ENCODE measurements at places on chromosomes 6 and 20. TPM values are rescaled to one million over a fixed set of nuclear protein-coding genes. Genes with fewer than 3 reads are reported as not detected.

GRCh38 chr20:5971203-5971602 lies 20.8 kb downstream of the MCM8 start:
- no peak for DNase-seq
- H3K4me3 ChIP-seq: no peak overlapping the region
- peaks cover 13% of the 10 kb centered on the region for H3K36me3 ChIP-seq
- H3K4me1 ChIP-seq: no peaks in the 10 kb centered on the region
- no peak overlapping the region for H3K27ac ChIP-seq

DNA sequence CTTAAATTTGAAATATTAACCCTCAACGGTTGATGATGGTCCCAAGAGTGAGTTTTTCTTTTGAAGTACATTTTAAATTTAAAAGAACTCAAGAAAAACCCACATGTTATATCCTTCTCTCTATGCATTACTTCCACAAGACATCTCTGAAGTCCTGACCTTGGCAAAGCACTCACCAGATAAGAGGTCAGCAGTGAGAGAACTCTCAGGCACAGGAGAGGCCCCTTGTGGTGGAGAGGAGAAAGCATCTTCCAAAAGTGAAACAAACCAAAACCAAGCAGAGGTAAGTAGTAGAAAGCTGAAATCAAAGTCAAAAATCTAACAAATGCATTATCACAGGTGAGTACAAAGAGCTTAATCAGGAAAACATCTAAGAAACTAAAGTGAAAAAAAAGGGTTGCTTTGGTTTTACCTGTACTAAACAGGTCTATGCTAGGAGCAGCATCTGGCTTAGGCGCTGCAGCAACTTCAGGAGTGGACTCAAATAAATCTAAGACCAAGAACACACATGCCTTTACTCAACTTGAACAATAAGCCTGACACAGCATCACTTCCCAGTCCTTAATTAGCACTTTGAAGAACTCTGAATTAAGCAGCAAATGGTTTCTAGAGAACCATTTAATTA lies 80.5 kb downstream of the PRSS35 start:
- H3K27me3 ChIP-seq: no peaks in the 10 kb centered on the region
- H3K36me3 ChIP-seq: no peaks in the 10 kb centered on the region
- no peak overlapping the region for H3K4me3 ChIP-seq
- no peaks in the 10 kb centered on the region for H3K4me1 ChIP-seq
- no peak overlapping the region for H3K27ac ChIP-seq
- DNase-seq: no peak

OTOR gene
- not detected for total RNA-seq

DNA sequence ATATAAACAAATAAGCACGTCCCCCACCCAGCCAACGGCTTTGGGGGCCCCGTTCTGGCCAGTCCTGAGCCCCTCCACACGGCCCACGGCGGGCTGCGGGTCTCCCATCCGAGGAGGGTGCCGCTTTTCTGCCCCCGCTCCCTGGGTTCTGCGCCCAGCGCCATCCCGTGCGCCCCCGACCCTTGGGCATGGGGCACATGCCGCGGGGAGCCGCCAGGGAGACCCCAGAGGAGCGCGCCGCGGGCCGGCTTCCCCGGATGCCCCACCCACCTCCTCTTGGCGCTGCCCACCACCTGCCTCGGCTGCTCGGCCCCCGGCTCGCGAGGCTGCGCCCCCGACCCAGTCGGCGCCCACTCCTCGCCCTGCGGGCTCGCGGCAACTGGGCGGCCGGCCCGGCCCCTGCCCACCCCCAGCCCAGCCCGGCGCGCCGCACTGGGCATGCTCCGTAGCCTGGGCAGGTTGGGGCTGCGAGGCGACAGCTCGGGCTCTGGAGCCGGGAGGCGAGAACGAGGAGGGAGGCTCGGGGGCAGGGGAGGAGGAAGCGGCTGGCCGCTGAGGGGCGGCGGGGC lies 570 bp upstream of the PLCB4 start:
- DNase-seq: no peak
- H3K4me3 ChIP-seq: peak overlapping the region; percentile 67
- peak overlapping the region; percentile 86 for H3K27ac ChIP-seq
- H3K4me1 ChIP-seq: peaks cover 2% of the 10 kb centered on the region
- H3K27me3 ChIP-seq: no peaks in the 10 kb centered on the region

DNA sequence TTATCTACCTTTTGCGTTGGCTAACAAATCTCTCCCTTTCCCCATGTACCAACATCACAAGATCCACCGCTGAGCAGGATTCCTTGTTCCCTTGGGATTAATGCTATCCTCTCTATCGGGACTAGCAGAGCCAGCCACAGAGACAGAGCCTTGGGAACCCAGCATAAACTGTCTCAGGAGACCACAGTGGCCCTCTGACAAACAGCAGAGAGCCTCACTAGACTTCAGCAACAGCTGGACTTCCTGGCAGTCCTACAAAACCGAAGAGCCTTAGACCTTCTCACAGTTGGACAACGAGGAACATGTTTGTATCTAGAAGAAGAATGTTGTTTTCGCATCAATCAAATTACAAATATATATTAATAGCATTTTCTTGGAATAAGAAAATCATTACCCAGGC lies 39.6 kb upstream of the POU5F1 start:
- no peak for DNase-seq
- peak overlapping the region; percentile 41 for H3K27ac ChIP-seq
- H3K36me3 ChIP-seq: no peaks in the 10 kb centered on the region

DNA sequence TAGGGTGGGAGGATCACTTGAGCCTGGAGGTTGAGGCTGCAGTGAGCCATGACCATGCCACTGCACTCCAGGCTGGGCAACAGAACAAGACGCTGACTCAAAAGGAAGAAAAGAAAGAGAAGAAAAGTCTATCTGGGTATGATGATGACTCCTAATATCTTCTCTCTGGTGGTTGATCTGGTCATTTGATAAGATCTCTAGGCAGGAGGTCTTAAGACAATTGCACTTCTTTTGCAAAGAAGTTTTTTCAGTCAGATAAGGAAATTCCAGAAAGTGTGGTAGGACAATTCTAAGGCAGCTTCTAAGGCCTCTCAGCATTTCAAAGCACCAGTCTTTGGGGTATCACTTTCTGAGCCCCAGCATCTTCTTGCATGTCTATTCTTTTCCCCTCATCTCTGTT lies 7.7 kb upstream of the AIF1 start:
- H3K4me1 ChIP-seq: no peaks in the 10 kb centered on the region
- no peaks in the 10 kb centered on the region for H3K27me3 ChIP-seq
- DNase-seq: no peak
- H3K4me3 ChIP-seq: no peak overlapping the region
- no peak overlapping the region for H3K27ac ChIP-seq
- H3K36me3 ChIP-seq: no peaks in the 10 kb centered on the region

GRCh38 chr6:32825966-32826365 lies 9.2 kb upstream of the HLA-DOB start:
- no peak overlapping the region for H3K4me3 ChIP-seq
- H3K27me3 ChIP-seq: no peaks in the 10 kb centered on the region
- no peak overlapping the region for H3K27ac ChIP-seq
- no peaks in the 10 kb centered on the region for H3K4me1 ChIP-seq
- no peak for DNase-seq

KCNG1 gene
- total RNA-seq: 6.6 TPM

HSPA1L gene
- total RNA-seq: not detected

DNA sequence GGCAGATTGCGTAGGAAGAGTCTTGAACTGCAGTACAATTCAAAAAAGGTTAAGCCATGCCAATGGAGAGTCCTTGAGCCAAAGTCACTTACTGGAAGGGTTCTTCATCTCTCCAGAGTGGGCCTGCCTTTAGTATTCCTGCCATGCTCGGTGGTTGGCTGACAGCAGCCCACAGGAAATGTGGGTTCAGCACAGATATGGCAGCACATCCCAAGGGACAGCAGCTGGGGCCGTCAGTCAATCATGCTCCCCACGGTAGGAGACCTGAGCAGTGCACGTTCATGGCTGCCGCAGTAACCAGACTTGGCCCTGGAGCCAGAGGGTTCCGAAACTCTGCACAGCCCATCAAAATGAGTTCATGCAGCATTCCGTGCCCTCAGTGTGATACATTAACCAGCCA lies 63.6 kb upstream of the SIRPA start:
- H3K4me1 ChIP-seq: peaks cover 8% of the 10 kb centered on the region
- no peak overlapping the region for H3K27ac ChIP-seq
- no peak for DNase-seq
- no peak overlapping the region for H3K4me3 ChIP-seq

SPEF1 gene
- total RNA-seq: not detected

SULF2 gene
- 194 TPM for total RNA-seq

LY6G6C gene
- not detected for total RNA-seq

GPSM3 gene
- 19.4 TPM for total RNA-seq

RFX6 gene
- not detected for total RNA-seq

PPP1R16B gene
- total RNA-seq: 26.4 TPM

GRCh38 chr20:51752343-51752951 lies 15.7 kb downstream of the ATP9A start:
- H3K4me3 ChIP-seq: peak overlapping the region; percentile 36
- peak overlapping the region; percentile 82 for H3K27ac ChIP-seq
- H3K4me1 ChIP-seq: peaks cover 4% of the 10 kb centered on the region
- no peaks in the 10 kb centered on the region for H3K36me3 ChIP-seq
- no peaks in the 10 kb centered on the region for H3K27me3 ChIP-seq
- DNase-seq: no peak

GRCh38 chr6:27518881-27519795 lies 46.2 kb upstream of the ZNF184 start:
- DNase-seq: no peak
- H3K4me1 ChIP-seq: no peaks in the 10 kb centered on the region
- H3K36me3 ChIP-seq: no peaks in the 10 kb centered on the region
- H3K27me3 ChIP-seq: no peaks in the 10 kb centered on the region

DNA sequence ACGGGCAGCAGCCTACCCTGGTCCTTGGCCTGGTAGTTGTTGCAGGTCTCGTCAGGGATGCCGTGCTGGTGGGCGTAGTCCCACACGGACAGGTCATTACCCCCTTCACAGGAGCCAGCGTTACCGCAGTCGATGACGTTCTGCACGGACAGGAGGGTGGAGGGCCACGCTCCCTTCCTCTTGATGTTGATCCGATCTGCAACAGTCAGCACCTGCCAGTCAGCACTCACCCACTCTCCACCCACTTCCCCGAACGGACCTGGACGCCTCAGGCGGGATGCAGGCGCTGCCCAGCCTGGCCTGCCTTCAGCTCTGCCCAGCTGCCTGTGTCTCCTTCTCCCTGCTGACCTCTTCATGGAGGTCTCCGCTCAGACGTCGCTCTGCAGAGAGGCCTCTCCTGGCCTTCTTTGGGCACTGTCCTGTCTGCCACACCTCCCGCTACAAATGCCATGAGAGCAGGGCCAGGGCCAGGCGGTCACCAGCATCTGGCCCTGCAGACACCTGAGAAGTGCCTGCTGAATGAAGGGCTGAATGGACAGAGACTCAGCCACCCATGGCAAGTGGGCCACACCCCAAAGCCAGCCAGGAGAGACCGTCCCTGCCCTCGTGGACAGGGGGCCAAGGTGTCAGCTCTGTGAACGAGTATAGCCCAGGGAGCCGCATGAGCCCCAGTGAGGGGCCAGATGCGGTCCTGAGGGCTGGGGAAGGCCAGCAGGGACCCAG lies 5.4 kb downstream of the CTSZ start:
- H3K4me3 ChIP-seq: no peak overlapping the region
- H3K4me1 ChIP-seq: peaks cover 20% of the 10 kb centered on the region
- no peak overlapping the region for H3K27ac ChIP-seq
- H3K27me3 ChIP-seq: no peaks in the 10 kb centered on the region
- DNase-seq: no peak

GRCh38 chr6:68158256-68158655 lies 476.8 kb upstream of the ADGRB3 start:
- no peak for DNase-seq
- H3K36me3 ChIP-seq: no peaks in the 10 kb centered on the region
- H3K4me3 ChIP-seq: no peak overlapping the region
- H3K27me3 ChIP-seq: no peaks in the 10 kb centered on the region
- H3K27ac ChIP-seq: no peak overlapping the region
- no peaks in the 10 kb centered on the region for H3K4me1 ChIP-seq

DNA sequence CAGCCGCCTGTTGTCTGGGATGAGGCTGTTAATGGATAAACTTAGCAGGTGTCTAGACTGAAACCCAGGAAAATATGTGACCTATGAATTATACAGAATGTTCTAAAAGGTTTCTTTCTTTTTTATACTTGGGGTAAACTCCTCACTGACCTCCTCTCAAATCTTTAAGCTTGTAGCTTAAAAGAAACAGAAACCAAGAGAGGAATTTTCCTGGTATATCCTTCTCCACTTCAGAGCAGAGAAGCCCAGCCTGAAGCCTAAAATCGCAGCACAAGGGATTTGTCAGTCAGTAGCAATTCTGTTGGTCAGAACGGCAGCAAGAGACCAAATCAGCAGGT lies 99.4 kb upstream of the RIPOR2 start:
- H3K4me1 ChIP-seq: no peaks in the 10 kb centered on the region
- DNase-seq: no peak
- no peaks in the 10 kb centered on the region for H3K27me3 ChIP-seq

DNA sequence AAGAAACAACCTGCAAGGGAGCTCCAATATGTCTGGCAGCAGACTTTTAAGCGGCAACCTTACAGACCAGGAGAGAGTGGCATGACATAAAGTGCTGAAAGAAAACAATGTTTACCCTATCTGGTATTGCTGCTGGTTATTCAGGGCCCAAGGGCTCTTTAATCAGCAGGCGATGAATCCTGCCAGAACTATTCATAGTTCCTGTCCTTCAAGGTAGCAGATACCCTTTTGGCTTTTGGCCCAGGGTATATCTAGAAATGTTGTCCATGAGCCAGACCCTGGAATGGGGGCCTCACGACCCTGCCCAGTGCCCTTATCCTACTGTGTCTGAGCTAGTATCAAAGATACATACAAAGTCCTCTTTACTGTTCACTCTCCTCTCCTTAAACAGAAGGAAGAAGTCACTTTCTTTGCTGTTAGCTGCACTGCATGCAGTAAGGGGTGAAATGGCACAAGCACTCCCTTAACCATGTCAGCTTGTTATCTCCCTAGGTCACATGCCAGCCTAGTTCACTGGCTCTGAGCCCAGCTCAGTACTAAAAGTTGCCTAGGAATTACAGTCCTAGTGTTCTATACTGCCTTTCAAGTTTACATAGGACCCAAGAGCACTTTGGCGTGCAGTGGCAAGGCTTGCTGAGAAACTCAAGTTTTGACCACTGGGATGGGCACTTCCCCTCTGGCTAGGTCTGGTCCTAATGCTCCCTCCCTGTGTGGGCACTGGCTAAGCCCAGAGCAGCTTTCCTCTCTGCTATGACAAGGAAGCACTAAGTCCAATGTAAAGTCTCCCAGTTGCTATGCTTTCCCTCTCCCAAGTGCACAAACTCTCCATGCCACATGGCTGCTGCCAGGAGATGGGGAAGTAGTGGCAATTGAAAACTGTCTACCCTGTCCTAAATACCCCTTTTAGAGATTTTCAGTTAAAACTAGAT lies 122.0 kb downstream of the HTR1B start:
- no peak overlapping the region for H3K4me3 ChIP-seq
- no peaks in the 10 kb centered on the region for H3K36me3 ChIP-seq
- H3K27ac ChIP-seq: no peak overlapping the region

GRCh38 chr6:33914645-33915044 lies 110.8 kb upstream of the MLN start:
- H3K4me1 ChIP-seq: no peaks in the 10 kb centered on the region
- H3K27me3 ChIP-seq: no peaks in the 10 kb centered on the region
- no peak overlapping the region for H3K4me3 ChIP-seq
- H3K36me3 ChIP-seq: no peaks in the 10 kb centered on the region

GRCh38 chr20:47489448-47489872 lies 12.2 kb upstream of the NCOA3 start:
- no peaks in the 10 kb centered on the region for H3K27me3 ChIP-seq
- H3K4me3 ChIP-seq: no peak overlapping the region
- H3K4me1 ChIP-seq: no peaks in the 10 kb centered on the region

- H3K4me3 ChIP-seq: no peak overlapping the region
- H3K4me1 ChIP-seq: no peaks in the 10 kb centered on the region
- H3K36me3 ChIP-seq: no peaks in the 10 kb centered on the region
Observed at GRCh38 chr6:146620655-146621054, 21.9 kb downstream of the ADGB start.

BEND6 gene
- total RNA-seq: 1.3 TPM

GRCh38 chr6:128567029-128567428 lies 46.6 kb upstream of the PTPRK start:
- H3K27ac ChIP-seq: no peak overlapping the region
- no peaks in the 10 kb centered on the region for H3K27me3 ChIP-seq
- no peak for DNase-seq
- H3K4me3 ChIP-seq: no peak overlapping the region
- H3K4me1 ChIP-seq: no peaks in the 10 kb centered on the region
